Glutamatergic neuron (in vitro differentiated cells): ENCODE measurements at places on chromosomes 2 and 18.

DNA sequence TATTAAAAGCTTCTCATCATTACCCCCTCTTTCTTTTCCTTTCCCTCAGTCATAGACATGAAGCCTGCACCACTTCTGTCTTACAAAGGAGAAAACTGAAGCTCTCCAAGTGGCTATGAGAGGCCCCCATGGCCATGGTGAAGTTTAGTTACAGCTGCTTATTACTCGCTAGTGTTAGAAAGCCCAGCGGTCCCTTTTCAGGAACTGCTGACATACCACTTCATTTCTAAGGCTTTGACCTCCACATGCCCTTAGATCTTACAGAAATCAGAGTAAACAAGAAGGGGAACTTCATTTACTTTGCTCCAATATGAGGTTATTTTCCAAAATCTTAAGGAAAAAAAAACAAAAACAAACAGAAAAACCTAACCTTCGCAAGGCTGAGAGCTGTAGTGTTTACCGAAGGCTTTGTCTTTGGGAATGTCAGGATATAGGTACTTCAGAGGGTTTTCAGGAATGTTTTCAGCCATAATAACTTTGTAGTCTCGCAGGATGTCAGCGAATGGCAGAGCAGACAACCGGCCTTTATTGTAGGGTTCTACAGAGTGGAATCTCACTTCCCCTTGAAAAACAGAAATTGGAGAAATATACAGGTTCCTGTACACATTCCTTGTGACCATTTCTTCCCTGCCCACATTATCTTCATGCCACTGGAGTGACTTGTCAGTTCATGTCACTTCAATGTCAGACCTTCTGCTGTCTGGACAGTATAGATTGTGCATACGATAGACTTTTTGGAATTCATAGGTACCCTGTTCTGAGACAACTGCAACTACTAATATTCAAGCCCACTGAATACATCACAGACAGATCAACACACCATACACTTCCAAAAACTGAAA is 18.8 kb upstream of the STAT1 start:
- no peak for DNase-seq

DNA sequence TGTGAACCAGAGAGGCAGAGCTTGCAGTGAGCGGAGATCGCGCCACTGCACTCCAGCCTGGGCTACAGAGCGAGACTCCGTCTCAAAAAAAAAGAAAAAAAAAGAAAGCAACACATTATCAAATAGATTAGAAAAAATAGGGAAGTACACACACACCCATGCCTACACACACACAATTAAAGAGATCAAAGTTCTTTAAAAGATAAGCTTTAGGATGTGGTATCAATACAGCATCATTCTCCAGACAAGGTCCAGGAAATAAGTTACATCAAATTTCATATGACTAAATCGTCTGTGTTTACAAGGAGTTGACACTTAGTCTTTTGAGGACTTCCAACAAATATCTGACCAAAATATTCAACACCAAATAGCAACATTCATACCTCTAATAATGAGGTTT is 25.7 kb downstream of the PGAP1 start:
- no peak for DNase-seq

DNA sequence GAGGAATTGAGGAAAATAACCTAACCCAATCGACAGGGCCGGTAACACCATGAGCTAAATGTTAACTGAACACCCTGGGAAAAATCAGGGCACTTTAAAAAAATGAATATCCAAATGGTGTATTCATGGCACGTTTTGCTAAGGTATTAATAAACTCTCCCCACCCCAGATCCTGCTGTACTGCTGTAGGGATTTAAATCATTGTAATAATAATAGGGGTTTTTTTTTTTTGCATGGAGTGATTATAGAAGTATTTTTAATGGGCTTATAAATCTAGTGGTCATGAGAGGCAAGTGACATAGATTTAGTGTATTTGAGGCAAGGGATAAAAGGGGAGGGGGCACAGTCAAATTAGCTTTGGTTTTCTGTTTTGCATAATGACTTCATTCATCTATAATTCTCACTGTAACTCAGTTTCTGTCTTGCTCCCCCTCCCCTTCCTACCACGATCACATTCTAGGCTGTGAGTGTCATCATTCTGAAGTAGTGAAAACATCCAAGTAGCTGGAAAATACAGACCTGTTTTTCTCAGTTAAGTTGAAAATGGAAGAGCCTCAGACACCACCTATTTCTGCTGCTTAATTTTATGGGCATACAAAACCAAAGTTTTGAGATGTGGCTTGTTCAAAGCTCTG is 18.2 kb upstream of the MGAT5 start:
- no peak for DNase-seq

- DNase-seq = no peak
These were observed 602.7 kb upstream of the ZNF804A start for GRCh38 chr2:183995632-183996031.

- no peak for DNase-seq
These were observed 2.5 kb downstream of the CD8A start for GRCh38 chr2:86788165-86788564.

GRCh38 chr2:44335806-44336538 is 25.3 kb downstream of the PREPL start:
- no peak for DNase-seq

DNA sequence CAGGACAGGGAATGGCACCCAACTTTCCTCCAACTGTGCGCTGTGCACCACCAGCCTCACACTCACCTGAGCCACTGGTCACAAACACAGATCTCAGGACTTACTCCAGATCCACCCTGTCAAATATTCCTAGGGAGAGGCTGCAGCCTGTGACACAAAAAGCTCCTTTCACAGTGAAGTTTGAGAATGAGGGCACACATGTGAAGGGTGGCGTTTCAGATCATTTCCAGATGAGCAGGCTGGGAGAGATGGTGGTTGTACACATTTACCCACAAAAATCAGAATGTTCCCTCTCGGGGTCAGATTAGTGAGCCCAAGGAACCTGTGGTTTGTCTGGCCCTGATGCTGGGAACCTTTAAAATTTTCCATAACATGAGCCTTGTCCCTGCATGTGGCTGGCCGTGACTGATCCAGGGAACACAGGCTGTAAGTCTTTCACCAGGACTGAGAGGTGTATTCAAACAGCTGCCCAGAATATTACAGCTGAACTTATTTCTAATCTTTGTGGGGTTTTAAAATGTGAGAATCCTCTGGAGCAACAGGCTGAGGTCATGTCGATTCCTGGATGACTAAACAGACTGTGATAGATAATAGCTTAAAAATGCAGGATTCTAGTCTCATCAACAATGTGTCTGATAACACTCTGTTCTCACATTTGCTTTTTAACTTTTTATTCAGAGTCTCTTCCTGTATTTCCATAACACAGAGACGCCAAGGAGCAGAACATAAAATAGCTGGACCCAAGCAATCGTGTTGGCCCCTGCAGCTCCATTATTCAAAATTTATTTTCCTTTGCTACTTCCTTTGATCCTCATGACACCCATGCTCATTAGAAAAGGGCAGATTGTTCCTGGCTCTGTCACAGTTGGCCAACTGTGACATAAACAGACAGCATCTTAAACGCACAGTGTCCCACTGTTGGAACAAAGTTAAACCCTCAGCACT is 35.5 kb downstream of the IL1R2 start:
- DNase-seq = no peak

GRCh38 chr2:105812180-105813044 is 67.7 kb downstream of the NCK2 start:
- no peak for DNase-seq

- DNase-seq = no peak
These were observed 32.6 kb downstream of the RBKS start for GRCh38 chr2:27857417-27858172.

DNA sequence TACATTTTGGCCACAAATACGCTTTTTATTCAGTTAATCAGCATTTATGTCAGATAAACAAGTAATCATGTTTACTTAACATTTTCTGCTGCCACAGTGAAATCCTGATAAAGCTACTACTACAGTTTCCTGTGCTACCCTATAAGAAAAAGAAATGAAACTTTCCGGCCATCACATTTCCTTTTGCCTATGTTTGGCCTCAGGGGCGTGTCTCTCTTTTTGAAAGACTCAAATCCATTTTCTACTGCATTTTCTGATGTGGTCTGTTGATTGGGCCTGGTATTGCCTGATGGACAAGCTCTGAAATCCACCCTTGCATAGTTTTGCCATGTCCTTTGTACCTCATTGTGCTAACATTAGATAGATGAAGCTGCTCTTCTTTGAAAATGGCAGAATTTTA is 152.6 kb downstream of the AGPS start:
- DNase-seq = no peak

GRCh38 chr2:234812851-234813250 is 139.0 kb upstream of the SH3BP4 start:
- DNase-seq = no peak

DNA sequence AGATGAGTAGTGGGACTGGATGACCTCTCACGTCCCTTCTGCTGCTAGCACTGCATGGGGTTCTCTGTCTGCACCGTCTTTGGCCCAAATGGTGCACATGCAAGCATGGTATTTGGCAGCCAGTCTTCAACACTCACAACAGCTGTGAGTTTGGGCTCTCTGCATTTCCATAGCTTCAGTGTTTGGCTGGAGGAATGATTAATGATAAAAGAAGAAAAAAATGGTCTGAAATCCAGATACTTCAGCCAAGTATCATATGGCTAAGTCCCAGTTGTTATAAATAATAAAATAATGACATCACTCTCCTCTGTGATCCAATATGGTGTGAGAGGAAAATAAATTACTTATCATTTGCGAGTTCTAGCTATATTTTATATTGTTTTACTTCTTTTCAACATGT is 173.3 kb downstream of the DCDC2C start:
- no peak for DNase-seq

- DNase-seq = no peak
These were observed 12.8 kb downstream of the PXDN start for GRCh38 chr2:1731447-1731962.

GRCh38 chr2:54228945-54229344 is 27.1 kb downstream of the TSPYL6 start:
- no peak for DNase-seq

- DNase-seq = no peak
These were observed 48.9 kb downstream of the AGAP1 start for GRCh38 chr2:235542733-235543127.
